Right lung (tissue), 10 donors: ENCODE measurements at places on chromosomes 11 and 22. TPM values are rescaled to one million over a fixed set of nuclear protein-coding genes. Genes with fewer than 3 reads are reported as not detected.

GRCh38 chr11:496834-497564, 10.0 kb downstream of the RNH1 start:
- DNase-seq: no peak

The TBX1 gene
- 8.5 TPM for polyA plus RNA-seq

- no peak for DNase-seq
These were observed 208.9 kb downstream of the OPCML start for GRCh38 chr11:133323354-133323753.

The FZD4 gene
- polyA plus RNA-seq: 21.0 TPM

DNA sequence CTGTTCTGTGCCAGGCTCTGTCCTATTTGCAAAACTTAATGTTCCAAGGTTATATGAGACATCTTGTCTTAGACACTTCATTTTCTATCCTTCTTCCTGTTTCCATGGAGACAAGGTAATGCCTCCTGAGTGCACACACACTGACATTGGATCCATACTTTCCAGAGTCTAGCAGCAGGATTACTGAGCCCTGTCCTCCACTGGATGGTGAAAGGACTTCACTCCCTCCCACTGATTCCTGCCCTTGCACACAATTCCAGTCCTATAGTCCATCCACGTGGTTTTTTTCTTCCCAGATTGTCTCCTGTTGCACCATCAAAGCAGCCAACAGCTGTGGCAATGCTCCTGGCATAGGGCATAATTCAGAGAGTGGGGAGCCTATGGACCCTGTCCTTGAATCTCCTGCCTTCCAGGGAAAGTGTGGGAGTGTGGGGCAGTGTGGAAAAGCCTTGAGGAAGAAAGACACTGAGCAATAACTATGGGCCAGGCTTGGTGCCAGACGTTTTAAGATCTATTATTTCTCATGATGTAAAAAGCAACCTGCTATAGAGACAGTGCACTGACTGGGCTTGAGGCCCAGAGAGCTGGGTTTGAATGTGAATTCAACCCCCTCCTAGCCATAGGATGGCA, 31.3 kb downstream of the SERPINH1 start:
- DNase-seq: no peak

The FGF3 gene
- not detected for polyA plus RNA-seq

DNA sequence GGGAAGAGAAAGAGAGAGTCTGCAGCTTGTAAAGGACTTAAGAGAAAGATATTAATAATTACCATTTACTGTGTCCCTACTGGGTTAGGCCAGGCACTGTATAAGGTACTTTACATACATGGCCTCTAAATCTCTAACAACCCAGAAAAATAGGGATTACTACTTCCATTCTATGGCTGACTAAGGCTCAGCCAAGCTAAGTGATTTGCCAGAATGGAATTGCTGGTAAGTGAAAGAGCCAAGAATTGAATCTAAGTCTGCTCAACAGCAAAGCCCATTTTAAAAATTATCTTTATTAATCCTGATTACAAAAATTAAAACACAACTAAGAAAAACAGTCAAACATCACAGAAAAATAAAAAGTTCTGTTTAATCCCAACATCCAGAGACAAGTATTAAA, 21.4 kb downstream of the XRRA1 start:
- no peak for DNase-seq

The UBE2L3 gene
- polyA plus RNA-seq: 47.5 TPM

The F2 gene
- polyA plus RNA-seq: 2.1 TPM

- DNase-seq: no peak
These were observed 3.0 kb downstream of the GSTT4 start for GRCh38 chr22:24002272-24002671.

DNA sequence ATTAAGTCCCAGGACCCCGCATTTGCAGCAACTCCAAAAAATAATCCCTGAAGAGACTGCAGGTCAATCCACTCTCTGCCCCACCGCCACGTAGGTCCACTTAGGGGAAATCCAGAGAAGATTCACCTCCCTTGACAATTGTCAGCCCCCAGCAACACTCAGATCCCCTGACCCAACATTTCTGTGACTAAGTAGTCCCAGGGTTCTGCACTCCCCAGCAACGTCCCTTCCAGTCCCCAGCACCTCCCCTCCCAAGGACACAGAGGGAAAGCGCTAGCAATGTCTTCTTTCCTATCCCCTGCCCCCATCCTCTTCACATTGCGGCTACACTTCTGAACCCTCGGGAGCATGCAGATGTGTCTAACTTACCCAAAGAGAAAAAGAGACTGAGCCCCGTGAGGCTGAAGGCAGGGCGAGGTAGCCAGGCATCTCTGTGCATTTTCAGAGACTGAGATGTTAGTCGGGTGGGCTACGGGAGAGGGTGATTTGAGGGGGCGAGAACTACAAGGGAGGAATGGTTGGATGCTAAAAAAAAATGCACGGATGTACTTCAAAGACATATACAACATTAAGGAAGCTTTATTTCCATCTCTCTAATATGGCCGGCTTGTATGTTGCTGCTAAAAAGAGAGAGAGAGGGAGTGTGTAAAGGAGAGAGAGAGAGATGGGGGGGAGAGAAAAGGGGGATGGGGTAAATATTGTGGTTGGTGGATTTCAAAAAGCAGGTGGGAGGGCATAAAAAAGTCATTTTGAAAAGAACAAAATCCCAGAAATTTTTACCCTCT, at the start of gene SCN2B:
Gene SCN2B, minus strand, starts transcription at position 647 of the 785 bp plus-strand sequence. Its CDS starts 208 bp downstream, at position 439.
- DNase-seq: no peak

The OR10A2 gene
- 0.04 TPM for polyA plus RNA-seq

The MMP1 gene
- polyA plus RNA-seq: 1.2 TPM

DNA sequence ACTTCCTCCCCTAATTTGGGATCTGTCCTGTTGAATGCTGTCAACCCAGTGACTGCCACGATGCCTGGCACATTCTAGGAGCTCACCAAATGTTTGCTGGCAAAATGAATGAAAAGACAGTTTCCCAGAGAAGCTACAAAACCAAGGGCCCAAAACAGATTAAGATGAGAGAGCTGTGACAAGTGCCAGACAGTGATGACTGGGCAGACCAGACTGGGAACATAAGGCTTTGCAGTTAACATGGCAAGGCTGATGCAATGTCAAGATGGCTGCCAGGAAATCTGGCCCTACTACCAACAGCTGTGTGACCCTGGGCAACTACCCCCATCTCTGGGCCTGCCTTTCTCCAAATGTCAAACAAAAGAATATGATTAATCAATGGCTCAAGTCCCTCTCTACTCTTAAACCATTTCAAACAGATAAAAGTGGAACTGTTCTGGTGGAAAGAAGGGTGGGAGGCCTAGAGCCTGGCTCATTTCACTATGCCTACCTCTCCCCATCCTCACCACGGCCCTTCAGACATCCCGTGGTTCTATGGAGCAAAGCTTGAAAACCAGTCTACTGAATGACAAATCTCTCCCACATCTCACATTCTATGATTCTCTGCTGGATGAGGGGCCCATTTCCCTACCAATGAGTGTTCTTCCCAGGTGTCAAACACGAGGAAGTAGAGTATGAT, 12.8 kb downstream of the AP1B1 start:
- DNase-seq: no peak

DNA sequence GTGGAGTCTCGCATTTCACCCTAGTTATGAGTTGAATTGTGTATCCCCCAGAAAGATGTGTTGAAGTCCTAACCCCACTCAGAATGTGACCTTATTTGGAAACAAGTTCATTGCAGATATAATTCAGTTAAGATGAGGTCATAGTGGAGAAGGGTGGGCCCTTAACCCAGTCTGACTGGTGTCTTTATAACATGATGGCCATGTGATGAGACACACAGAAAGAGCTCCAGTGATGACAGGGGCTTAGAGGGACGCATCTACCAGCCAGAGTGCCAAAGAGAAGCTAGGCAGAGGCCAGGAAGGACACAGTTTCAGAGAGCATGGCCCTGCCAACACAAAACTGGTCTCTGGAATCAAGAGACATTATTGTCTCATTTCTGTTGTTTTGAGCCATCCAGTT, 50.3 kb downstream of the LARGE1 start:
- no peak for DNase-seq

GRCh38 chr11:57359896-57360690, 20.9 kb downstream of the PRG3 start:
- no peak for DNase-seq

- no peak for DNase-seq
These were observed 874 bp downstream of the APOL1 start for GRCh38 chr22:36253523-36254490.

GRCh38 chr22:19111584-19111983, 10.6 kb downstream of the DGCR2 start:
- no peak for DNase-seq

DNA sequence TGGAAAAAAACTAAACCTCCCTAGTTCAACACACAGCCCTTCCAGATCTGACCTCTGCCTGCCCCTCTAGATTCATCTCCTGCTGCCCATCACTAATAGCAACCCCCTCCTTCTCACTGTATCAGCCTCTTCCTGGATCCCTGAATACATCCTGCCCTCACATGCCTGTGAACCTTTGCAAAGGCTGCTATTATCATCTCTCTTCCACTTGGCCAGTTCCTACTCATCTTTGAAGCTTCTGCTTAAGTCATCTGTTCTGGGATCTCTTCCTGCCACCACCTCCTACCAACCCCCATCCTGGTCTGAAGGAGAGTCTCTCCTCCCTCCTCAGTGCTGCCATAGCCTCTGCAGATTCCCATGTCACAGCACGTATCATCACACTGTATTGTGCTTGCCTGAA, 38.0 kb upstream of the AMOTL1 start:
- no peak for DNase-seq

DNA sequence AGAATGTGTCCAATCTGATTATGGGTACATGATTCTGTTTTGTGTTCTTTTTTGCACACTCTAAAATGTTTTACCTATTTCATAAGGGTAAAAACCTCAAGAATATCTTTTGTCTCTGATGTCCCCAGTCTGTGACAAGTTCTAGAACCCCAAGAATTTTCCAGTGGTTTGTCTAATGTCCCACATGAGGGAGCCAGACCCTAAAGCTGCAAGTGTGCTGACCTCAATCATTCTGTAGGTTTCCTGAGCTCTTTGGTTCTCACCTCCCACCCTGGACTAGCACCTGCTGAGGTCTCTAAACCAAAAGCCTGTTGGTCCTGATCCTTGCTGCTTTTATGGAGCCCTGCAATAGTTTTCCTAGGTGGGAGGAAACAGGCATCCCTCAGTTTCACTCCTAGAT, 149.8 kb upstream of the MPPED2 start:
- DNase-seq: no peak

DNA sequence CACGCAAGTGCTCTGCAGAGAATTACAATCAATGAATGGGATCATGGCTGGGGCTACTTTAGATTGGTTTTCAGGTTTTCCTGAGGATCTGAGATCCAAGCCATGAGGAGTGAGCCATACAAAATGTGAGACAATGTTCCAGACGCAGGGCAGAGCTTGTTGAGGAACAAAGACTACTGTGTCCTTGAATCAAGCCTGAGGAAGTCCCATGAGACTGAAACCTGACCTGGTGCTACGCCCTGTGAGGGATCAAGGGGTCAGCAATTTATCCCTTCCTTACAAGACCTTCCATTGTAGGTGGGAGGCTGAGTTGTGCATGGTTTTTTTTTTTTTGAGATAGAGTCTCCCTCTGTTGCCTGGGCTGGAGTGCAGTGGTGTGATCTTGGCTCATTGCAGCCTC, 2.1 kb downstream of the INCENP start:
- no peak for DNase-seq

GRCh38 chr11:64358907-64359711, at the start of gene RPS6KA4:
TSS of gene RPS6KA4 (plus strand) at chr11:64359162. CDS start at chr11:64359236, 74 bp downstream.
- DNase-seq: peak; percentile 57

The PIK3C2A gene
- 67.0 TPM for polyA plus RNA-seq

DNA sequence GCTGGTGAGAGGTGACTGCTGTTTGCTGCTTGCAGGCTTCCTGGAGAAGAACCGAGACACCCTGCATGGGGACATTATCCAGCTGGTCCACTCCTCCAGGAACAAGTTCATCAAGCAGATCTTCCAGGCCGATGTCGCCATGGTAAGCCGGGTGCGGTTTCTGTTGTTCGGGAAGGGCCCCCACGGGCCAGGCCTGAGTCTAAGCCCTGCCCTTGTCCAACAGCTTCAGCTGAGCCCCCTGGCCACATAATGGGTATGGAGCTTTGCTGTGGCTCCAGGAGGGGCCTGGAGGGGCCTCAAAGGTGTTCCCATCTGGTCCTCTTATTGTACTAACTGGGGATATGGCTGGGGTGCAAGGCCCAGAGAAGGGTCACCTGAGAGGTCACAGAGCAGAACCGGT, 38.0 kb downstream of the MYO7A start:
- DNase-seq: no peak

GRCh38 chr11:117300283-117300663, 9.1 kb downstream of the BACE1-AS start:
- peak; percentile 38 for DNase-seq

- DNase-seq: no peak
These were observed 231.9 kb upstream of the ISX start for GRCh38 chr22:34834059-34834458.

- no peak for DNase-seq
These were observed 5.8 kb downstream of the SLC22A9 start for GRCh38 chr11:63375434-63375833.

GRCh38 chr11:112177589-112177988, 2.3 kb downstream of the BCO2 start:
- no peak for DNase-seq

DNA sequence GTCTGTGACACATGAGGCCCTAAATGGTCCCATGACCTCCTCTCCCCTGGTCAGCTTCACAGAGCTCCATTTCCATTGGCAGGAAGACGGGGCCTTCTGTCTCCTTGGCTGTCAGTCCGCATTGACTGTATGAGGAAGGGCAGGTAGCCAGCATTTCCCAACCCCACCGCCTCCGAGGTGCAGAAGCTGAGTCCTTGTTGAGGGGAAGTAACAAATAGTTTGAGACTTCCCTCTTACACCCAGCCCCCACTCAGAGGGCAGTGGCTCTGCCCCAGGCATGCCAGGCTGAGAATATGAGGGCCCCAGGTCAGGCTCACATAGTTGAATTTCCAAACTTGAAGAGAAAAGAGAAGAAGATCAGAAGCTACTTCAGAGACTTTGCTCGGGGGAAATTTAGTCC, 611.1 kb downstream of the BRD1 start:
- no peak for DNase-seq
